ENCODE measurements at places on chromosomes 5 and 9.

DNA sequence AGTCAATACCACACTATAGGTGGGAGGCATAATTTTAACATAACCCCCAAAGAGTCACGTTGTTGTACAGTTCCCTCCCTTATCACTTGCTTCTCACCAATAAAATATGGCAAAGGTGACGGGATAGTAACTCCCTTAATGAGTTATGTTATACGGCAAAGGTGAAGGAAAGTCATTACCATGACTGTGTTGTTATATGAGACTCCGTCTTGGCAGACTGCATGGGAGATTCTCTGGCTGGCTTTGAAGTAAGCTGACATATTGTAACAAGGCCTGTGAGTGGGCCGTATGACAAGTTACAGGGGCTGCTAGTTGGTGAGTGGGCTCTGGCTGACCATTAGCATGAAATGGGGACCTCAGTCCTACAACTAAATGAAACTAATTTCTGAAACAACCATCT, 366.4 kb upstream of the FTMT start:
- DNase-seq = no peak

GRCh38 chr5:157561110-157561509, 14.5 kb downstream of the ADAM19 start:
- DNase-seq = no peak

- DNase-seq = no peak
Measured at GRCh38 chr9:16207161-16207560, 654.3 kb downstream of the CCDC171 start.

GRCh38 chr9:385818-386398, 171.2 kb downstream of the DOCK8 start:
- DNase-seq = peak; percentile 41

DNA sequence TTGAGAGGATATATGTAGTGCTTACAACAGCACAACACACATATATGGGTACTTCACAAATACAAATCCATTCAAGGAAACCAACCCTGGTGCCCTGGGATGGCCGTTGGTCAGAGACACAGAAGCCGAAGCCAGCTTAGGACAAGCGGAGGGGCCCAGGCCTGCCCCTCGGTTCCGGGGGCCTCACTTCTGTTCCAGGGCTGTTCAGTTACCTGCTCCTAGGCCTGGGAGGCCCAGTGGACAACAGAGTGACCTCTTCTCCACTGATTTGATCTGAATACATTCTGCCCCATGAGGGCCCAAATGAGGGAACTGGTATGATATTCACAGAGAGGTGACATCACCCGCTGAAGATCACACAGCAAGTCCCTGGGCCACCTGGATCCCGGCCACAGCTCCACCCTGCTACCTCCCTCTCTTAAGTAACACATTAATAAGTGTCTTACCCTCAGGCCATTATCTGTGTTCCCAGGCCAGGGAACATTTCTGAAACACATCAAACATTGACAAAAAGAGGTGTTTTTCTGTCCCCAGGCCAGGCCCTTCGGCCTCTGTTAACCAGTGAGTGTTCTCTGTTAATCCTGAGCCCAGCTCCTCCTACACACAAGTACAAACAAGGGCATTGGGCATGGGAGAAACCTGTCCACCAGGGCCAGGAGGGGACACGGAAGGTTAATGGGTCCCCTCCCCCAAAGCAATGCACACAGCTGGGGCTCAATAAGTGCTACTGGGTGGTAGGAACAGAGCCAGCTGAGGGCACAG, 4.5 kb upstream of the GRHPR start:
- DNase-seq = no peak

DNA sequence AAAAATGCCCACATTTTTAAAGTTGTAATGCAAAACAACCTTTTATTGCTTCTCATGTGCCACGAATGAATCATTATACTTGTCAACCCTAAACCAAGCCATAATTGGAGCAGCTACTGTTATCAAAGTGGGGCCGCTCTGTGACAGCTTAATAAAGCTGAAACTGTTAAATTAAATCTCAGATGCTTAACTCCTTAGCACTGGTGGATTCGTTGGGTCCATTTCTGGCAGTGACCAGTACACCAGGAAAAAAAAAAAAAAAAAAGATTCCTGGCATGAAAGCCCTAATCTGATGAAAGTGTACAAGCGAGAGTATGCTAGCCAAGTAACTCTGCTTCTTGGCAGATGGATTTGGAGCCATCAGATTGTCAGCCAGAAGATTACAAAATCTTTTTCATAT, 164.8 kb downstream of the ZSWIM6 start:
- no peak for DNase-seq

DNA sequence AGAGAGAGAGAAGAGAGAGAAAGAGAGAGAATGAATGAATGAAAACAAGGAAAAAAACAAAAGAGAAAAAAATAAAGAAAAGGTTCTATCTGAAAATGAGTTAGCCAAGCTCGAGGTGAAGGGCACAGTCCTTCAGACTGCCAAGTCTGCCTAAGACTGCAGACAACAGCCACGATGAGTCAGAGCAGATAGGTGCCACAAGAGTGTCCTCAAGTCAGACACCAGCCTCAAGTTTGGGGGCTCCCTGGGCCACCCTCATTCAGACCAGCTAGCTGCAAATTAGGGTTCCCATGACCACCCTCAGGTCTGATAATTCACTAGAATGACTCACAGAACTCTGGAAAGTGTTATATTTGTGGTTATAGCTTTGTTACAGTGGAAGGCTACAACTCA, 13.9 kb upstream of the HABP4 start:
- DNase-seq = no peak

DNA sequence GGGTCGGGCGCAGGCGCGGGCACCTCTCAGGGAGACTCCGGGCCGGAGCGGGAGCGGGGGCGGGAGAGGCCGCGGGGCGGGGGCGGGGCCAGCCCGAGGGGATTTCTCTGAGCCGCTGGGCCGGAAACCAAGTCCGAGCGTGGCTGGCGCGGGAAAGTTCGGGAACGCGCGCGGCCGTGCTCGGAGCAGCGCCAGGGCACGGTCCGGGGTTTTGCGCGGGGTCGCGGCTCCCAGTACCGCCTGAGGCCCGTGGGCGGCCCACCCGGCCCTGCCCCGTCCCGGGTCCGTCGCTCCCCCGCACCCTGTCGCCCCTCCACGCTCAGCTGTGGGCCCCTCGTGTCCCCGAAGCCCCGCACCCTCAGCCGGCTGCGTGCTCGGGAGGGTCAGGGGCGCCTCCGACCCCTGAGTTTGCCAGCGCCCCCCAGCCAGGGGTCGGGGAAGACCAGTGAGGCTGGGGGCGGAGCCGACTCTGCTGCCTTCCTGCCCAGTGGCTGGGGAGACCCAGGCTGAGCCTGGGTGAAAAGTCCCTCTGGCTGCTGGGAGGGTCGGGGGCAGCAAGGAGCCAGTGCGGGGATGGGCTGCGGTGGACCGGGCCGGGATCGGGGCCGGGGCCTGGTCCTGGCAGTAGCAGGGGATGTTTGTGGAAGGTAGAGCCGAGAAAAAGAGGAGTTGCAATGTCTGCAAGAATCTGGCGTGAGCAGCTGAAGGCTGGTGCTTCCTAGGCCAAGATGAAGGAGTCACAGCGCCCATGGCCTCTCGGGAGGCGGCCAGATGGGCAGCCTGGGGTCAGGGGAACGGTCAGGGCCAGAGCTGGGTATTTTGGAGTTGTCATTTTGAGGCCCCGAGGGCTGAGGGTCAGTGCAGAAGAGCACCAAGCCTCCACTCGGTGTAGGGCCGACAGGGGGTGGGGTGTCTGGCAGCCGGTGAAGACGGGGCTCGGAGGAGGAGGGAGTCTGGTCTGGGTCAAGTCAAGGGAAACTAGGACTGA, 588 bp downstream of the TRAF2 start:
- DNase-seq = peak; percentile 14

- no peak for DNase-seq
Measured at GRCh38 chr9:127112735-127113161, 9.7 kb downstream of the ANGPTL2 start.

DNA sequence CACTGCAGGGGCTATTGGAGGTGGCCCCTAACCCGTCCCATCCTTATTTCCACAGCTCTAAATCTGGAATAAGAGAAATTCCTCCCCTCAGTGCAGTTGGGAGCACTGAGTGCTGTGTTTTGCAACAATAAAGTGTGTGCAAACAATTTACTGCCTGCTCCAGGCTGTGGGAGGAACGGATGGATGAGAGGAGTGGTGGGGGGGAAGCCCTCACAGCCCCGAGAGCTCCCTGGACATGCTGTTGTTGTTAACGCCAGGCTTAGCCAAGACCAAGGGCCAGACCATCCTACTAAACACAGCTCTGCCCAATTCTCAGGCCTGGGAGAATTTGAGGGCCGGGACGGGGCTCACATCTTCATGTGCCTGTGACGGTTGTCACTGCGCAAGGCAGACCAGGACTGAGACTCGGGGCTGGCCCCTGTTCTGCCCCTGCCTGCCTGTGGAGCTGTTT, 200.2 kb downstream of the DAB2IP start:
- no peak for DNase-seq

DNA sequence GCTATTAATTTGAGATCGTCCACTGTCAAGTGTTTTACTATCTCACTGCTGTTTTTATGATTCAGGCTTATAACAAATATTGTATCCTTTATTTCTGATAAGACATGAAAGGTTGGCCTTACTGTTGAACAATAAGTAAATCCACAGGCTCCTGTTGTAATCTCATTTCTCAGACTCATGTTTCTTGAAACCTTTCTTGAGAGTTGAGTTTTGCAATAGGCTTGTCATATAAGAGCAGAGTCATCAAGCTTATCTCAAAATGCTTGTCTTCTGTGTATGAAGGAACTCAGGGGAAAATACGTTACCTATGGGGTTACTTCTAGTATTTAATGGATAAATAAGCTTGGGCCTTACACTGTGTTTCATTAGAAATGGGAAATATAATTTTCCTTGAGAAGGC, 9.2 kb upstream of the TLX3 start:
- DNase-seq = no peak

DNA sequence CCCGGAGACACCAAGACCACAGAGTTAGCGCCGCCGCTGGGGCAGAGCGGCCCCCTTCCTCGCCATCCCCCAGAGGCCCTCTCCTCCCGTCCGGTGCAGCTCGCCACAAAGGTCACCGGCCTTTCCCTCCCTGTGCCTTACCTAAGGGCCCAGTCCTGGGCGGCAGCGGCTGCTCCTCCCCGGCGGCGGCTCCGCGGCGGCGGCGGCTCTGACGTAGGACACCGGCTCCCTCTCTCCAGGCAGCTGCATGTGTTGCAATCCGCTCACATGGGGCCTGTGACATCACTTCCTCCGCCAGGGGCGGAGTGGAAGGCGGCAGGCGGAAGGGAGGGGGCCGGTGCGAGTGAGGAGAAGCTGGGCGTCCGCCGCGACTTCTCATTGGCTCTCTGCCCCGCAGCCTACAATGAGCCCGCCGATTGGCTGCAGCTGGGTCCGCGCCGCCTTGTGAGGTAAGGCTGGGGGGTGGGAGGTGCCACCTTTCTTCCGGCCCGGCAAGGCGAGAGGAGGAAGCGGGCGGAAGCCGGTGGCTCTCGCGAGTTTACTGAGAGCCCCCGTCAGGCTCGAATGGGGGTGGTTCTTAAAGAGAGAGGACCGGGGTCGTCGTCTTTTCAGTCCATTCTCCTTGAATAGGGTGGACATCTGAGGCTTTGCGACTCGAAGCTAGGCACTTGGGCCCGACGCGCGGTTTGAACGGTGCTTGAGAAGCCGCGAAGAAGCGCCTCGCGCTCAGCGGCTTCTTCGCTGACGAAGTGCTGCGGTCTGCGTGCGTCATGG, at the start of gene ETF1:
Gene ETF1 (minus strand): TSS at position 281 of the 774 bp plus-strand sequence. CDS start 318 bp downstream, outside the sequence.
- DNase-seq = peak; percentile 98
